ENCODE measurements at places on chromosomes 11 and 22.
A peak's percentile ranks its signal among the peaks of the same experiment; 100 is the strongest.

- DNase-seq = peak; percentile 22
Measured at GRCh38 chr11:113475160-113475761, at the start of gene DRD2. TSS of gene DRD2 (minus strand) at chr11:113475398. CDS start at chr11:113424651, 50,747 bp downstream.

DNA sequence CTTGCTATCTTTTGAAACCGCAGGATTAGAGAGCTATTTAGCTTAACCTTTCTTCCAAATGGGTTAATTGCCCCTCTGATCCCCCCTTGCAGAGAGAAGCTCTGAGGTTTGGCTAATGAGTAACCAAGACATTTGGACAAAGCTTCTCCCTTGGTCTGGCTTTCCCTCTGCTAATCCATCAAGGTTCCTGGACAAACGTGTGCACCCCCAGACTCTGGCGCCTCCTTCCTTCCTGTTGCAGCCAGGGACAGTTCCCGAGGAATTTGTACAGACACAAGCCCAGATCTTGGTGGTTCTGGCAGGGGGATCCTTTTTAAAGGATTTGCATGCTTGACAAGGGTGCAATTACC lies 1.6 kb downstream of the KIAA1671 start:
- DNase-seq = no peak

DNA sequence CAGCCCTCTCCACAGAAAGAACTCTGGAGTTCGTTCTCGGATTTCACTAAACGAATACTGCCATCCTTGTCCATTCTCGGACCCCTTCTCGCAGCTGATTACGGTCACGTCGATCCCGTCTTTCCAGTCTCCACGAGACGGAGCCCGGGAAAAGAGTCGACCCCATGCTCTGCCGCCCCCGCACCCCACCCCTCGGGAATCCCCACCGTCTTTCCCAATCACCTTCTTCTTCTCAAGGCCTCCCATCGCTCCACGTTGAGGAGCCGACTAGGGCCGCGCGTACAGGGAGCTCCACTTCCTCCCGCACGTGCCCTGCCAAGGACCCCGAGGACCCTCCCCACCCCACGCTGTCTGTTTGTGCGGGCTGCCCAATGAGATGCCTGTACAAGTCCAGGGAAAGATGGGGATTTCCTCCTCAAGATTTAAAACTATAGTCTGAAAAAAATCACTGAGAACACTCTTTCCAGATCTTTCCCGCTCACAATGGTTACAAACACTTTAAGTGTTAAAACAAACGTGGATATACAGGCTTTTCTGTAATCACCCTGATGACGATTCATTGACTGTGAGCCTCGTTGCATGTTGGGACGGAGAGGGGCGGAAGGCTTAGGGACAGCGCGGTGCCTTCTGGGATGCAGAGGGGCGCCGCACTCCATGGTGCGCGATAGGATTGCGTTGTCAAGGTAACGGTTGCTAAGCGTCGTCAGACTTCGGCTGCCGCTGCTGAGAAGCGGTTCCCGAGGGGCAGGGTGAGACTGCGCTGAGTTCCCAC lies at the start of gene PES1:
Gene PES1, minus strand, starts transcription at position 323 of the 772 bp plus-strand sequence. Its CDS starts 77 bp downstream, at position 246.
- DNase-seq = peak; percentile 86

- DNase-seq = no peak
Measured at GRCh38 chr22:22546490-22546889, 12.6 kb downstream of the PRAME start.

DNA sequence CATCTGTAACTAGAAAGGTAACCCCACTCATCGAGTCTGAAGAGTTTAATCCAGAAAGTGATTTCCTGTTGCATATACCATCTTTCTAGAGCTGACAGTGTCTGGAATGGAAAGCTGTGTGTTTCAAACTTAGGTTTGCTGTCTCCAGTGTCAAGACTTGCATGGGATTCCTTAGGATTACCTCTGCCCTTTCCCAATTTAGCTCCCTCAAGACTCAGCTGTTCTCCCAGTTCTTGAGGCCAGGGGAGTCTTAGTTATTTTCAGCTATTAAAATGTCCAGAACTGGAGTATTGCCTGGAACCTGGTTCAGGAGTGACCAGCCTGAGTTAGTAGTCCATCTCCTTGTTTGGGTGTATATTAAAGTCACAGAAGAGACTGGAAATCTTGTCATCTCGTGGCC lies 25.0 kb upstream of the LDHA start:
- no peak for DNase-seq

DNA sequence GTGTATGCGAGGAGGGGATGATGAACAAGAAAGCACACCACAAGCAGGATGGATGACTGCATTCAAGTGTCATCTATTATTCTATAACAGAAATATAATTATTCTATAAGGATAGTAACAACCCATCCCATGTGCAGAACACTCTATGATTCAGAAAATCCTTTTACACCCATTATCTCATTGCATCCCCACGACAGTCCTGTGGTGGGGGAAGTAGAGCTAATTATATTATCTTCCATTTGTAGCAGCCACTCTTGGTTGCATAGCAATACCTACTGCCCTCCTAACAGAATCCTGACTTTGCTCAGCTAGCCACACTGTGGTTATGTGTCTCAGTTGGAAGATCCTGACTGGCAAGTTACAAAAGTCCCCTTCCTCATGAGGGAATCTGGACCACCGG lies 406.5 kb upstream of the NARS2 start:
- DNase-seq = no peak

GRCh38 chr11:72569966-72570892 lies 104.0 kb downstream of the PDE2A start:
- DNase-seq = no peak

DNA sequence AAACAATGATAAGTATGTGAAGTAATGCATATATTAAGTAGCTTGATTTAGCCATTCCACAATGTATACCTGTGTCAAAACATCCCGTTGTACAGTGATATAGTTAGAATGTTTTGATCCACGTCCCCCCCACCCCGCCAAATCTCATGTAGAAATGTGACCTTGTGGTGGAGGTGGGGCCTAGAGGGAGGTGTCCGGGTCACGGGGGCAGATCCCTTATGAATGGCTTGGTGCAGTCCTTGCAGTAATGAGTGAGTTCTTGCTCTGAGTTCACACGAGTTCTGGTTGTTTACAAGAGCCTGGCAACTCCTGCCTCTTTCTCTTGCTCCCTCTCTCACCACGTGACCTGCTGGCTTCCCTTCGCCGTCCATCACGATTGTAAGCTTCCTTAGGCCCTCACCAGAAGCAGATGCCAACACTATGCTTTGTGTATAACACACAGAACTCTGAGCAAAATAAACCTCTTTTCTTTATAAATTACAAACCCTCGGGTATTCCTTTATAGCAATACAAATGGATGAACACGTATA lies 41.6 kb downstream of the FANCF start:
- DNase-seq = no peak

DNA sequence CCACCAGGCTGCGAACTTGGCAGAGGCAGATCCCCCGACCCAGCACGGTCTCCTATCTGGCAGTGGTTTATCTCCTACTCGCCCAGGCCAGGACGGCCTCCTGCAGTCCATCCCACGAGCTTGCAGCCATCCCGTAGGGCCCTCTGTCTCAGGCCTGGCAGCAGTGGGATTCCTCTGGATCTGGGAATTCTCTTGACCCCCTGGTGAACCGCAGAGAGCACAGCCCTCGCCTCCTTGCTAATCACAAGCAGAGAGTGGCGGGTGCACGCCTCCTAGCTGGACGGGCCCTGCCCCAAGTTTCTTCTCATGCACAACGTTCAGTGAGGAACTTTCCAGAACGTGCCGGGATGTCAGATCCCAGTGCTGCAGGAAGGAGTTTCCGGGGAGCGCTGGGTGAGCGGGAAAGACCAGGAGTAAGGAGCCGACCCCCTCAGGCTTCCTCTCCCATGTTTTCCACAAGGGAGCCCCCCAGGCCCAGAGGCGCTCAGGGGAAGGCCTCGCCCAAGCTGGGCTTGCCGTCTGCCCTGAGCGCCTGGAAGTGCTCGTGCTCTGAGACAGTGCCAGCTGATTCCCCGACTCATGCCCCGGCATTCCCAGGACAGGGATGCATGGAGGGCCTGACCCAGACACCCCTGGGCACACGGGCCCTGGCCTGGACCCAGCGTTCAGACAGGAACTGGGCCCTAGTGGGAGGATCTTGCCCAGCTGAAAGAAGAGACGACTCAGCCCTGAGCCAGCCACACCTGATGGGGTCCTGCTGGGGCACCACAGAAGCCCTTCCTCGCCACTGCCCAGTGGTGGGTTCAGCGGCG lies 24.6 kb downstream of the IGF2 start:
- DNase-seq = no peak

- DNase-seq = peak; percentile 30
Measured at GRCh38 chr22:30290342-30291057, 1.2 kb upstream of the CASTOR1 start.

GRCh38 chr11:111177037-111177871 lies 68.3 kb upstream of the POU2AF2 start:
- no peak for DNase-seq

- DNase-seq = peak; percentile 55
Measured at GRCh38 chr22:37431801-37432707, 4.8 kb upstream of the ELFN2 start.

GRCh38 chr22:34812631-34813030 lies 253.3 kb upstream of the ISX start:
- no peak for DNase-seq

DNA sequence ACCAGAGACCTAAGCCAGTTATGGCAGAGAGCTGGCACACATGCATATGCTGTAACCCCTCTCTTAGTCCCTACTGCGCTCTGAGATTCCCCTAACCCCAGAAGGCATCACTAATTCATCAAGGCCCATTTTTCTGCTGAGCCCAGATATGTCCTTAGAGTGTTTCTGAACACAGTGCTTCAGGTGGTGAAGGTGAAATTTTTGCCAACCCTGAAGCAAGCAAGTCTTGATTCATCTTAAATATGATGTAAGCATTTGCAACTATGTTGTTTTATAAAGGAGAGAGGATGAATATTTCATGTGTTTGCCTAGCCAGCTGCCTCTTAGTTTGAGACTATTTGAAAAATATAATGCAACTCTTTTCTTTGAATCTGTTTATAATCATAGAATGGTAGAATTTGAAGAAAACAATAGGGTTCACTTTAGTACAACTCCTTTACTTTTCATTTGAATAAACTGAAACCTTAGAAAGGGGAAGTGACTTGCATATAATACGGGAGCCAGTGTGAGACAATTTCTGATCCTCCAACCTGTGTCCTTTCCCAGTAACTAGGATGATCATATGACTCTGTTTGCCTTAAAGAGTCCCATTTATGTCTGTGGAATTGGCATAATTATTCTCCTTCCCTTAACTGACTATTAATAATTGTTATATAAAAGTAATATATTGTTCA lies 194.3 kb upstream of the MTNR1B start:
- DNase-seq = no peak

DNA sequence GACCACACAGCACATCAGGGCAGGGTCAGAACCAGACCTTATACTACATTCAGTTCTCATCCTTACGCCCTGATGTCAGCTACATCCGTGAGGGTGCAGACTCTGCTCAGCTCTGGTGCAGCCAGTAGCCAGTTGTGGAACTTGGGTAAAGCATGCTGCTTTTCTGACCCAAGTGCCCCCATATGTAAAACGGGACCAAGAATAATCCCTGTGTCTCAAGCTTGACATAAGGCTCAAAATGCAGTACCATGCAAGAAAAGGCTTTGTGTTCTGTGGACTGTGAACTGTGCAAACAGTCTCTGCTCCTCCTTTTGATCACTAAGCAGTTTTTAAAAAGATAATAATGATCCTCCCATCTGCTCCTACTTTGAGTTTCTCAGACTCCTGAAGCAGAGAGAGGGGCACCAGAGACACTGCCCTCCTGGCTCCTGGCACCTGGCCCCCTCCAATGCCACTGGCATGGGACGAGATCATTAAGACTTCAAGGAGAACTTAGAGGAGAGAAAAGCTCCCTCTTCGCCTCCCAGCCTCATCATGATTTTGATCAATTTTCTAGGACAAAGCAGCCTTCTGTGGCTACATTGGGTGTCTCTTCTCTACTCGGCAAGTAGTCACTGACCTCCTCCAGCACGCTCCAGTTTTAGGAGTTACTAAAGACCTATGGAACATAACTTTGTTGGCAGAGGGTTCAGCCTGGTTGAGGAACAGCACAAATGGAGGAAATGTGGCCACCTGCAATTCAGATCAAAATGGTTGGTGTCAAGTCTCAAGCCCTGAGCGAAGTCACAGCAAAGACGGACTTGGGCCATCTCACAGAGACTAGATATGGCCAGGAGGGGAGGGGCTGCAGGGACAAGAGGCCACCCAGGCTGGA lies 23.9 kb downstream of the IL10RA start:
- no peak for DNase-seq

- no peak for DNase-seq
Measured at GRCh38 chr22:20298110-20298802, 21.6 kb downstream of the DGCR6L start.

- DNase-seq = no peak
Measured at GRCh38 chr22:49845666-49846459, 7.8 kb upstream of the ZBED4 start.

GRCh38 chr11:57619331-57619730 lies 21.8 kb downstream of the SERPING1 start:
- no peak for DNase-seq

GRCh38 chr22:50272044-50272802 lies 2.0 kb upstream of the MAPK11 start:
- no peak for DNase-seq

DNA sequence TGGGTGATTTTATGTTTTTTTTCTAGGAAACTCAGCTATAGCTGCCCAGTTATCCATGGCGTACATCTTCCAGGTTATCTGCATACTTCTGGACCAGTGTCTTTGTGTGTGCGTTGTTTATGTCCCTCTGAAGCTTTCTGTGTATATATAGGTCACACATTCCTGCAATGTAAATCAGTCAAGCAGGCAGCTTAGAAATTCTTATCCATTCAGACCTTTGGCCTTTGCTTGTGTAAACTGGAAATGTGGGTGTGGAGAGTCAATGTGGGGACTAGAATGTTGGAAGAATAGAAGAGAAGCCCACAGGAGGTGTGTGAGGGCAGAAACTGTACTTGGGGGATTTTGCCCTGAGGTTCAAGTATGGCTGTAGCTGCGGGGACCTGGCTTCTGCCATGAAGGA lies 51.7 kb downstream of the BARX2 start:
- DNase-seq = no peak
